Stimulated activated CD8-positive, alpha-beta memory T cell treated with anti-CD3 and anti-CD28 coated beads, Interleukin-15, amount 100 ng/mL, for 1 hour (primary cell): ENCODE measurements at places on chromosomes 6 and 20.

DNA sequence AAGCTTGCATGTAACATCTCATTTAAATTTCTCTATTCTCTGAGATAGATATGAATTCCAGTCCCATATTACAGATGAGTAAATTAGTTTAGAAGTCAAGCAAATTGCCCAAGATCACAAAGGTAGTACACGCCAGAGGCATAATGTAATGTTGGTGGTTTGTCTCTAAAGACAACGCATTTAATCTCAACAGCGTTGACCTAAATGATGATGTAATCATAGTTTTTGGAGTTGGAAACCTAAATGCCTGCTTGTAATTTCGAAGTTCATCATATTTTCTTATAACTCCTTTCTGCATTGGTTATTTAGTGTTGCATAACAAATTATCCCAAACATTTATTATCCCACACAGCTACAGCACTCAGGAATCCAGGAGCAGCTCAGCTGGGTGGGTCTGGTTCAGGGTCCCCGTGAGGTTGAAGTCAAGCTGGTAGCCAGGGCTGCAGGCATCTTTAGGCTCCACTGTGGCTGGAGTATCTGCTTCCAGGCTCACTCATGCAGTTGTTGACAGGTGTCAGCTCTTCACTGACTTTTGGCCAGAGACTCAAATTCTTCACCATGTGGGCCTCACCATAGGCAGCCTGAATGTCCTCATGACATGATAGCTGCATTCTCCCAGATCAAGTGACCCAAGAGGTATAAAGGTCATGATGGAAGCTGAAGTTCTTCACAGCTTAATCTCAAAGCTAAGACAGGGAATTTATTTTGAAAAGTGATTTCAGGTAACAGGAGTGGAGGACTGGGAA, 122.0 kb upstream of the SPTLC3 start:
- no peak for DNase-seq

DNA sequence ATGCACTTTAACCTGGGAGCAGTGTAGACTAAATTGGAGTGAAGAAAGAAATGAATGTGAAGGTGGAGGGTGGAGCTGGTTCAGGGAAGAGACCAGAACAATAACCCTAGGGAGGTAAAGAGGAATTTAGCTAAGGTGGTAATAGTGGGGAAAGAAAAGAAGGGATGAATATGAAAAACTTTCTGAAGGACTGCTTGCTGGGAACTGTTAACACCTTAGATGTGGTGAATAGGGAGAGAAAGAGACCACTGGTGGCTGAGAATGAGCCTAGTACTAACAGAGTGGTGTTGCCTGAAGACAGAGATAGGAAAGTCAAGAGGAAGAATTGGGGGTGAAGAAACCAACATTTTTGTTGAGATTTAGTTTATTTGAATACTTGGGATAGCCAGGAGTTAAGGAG, 78.4 kb upstream of the HS3ST5 start:
- no peak for DNase-seq

DNA sequence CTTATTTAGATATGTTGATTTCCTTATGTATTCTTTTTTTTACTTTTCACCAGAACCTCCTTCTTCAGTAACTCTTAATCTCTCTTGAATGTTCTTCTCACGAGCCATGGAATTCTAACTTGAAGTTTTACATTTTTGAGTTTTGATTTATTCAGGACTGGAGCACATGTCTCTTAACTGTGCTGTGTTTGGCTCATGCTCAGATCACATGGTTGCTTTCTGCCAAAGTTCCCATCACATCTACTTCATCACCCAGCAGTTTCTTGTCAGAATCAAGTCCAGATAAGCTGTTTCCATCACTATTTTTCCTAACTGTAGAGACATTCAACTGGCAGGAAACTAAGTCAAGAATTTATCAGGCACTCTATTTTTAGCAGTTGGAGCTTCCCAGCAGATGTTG, 31.7 kb downstream of the SLC35A1 start:
- no peak for DNase-seq

DNA sequence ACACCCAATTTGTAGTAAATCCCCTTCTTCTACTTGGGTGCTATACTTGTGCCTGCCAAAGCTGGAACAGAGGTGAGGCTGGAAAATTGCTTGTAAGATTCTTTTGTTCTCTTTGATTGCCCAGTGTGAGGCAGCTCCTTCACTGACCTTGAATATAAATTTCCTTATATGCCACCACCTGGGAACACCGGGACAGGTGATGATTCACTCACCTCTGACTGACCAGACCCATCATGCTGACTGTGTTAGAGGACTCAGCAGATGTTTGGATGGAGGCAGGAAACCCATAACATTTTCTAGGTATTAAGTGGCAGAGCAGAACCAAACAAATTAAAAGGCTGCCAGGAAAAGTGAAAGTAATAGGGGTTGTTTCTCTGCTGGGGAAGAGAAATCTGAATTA, 120.9 kb downstream of the GRM1 start:
- DNase-seq: no peak

DNA sequence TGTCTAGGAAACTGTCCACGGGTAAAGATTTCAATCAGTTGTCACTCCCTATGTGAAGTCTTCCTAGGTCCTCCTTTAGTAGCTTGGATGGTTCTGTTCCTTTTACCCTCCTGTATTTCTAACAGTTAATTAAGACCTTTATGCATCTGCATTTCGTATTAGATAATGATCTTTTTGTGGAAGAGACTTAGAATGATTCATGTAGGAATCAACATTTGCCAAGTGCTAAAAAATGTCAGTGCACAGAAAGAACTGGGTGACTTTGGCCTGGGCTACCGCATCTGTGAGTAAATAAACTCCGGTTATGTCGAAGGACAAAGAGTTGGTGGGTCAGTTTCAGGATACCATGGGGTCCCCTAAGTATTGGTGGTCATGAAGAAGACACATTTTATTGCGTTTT, 918.0 kb downstream of the TFAP2A start:
- no peak for DNase-seq

DNA sequence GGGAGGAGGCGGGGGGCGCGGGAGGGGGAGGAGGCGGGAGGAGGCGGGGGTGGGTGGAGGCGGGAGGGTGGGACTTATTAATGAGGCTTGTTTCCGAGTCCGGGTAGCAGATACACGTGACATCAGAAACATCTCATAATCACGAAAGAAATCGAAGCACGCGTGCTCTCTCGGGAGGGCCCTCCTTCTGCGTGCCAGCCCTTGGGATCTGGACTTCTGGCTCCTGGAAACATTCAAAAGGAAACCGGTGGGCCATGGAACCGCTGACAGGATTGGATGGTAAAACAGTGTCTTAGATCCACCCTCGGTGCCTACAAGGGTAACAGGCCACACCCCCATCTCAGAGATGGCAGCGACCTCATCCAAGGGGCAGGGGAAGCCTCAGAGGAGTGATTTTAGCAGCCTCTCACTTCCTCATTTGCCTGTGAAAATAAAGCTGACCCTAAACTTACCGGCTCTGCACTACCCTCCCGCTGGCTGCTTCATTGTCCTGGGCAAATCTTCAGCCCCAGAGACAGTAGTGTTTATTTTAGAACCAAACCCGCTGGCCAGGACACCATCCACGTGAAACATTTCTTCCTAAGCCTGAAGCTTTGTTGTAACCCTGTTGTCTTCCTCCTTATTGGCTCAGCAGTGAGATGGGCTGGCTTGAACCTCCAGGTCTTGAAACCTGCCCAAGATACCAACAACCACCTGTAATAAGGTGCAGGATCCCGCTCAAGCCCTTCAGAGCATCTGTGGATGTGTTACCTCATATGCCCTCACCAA, 97.5 kb downstream of the PSMG4 start:
- DNase-seq: peak; percentile 38

DNA sequence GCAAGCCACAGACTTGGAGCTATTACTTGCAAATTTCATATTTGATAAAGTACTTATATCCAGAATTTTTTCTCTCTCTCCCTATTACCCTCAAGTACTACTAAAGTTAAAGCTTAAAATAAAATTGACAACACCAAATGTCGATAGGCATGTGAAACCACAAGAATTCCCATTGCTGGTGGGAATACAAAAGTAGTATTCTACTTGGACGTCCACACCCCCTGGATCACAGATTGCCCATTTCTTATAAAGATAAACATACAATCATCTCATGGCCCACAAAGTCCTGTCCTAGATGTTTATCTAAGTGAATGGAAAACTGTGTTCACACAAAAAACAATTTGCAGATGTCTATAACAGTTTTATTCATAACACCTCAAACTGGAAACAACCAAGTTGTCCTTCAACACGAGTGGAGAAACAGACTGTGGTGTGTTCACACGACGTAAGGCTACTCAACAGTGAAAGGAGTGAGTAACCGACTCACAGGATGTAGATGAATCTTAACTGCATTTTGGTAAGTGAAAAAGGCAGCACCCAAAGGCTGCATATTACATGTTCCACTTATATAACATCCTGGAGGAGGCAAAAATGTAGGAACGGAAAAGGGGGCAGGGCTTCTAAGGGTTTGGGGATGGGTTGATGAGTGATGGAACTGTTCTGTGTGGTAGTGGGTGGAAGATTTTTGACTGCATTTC, 297.4 kb downstream of the THBS2 start:
- no peak for DNase-seq

DNA sequence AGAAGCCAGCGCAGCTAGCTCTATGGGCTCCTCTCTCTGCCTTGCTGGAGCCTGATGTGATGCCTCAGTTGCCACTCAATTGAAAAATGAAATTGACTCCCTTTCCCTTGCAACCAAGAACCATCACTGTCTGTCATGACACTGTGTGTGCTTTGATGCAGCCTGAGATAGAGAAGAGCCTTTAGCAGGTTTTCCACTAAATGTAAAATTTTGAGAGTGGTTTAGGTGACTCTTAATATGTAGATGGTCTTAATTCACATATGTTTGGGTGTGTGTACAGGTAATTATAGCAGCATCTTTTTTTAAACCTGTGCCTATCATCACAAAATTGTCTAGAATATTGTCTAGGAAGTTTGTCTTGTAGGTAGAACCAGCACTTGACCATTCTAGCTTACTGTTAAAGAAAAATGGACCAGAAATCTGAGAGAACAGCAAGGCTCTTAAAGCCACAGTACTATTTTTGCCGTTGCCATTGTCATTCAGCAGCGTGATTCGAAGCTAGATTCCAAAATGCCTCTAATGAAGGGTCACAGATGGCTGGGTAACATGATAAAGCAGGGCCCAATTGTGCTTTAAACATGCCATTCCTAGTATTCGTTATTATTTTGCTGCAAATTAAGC, 1.3 kb downstream of the ARFGEF3 start:
- no peak for DNase-seq

DNA sequence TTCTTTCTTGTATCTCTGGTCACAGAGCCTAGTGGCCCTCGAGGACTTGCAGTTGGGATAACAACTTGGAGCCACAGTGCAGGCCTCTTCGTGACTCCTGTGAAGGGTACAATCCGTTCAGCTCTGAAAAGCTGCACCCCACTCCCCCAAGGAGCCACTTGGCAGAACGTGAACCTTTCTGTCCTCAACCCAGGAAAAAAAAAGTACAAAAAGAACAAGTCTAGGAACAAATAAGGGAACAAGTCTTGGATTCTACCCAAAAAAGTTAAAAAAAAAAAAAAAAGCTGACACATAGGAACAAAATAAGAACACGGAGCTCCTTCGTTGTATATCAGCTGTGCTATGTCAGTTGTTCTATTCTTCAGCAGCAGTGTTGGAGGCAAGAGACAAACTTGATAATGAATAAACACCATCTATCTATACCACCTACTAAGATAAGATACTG, 77.9 kb upstream of the TULP1 start:
- DNase-seq: no peak

DNA sequence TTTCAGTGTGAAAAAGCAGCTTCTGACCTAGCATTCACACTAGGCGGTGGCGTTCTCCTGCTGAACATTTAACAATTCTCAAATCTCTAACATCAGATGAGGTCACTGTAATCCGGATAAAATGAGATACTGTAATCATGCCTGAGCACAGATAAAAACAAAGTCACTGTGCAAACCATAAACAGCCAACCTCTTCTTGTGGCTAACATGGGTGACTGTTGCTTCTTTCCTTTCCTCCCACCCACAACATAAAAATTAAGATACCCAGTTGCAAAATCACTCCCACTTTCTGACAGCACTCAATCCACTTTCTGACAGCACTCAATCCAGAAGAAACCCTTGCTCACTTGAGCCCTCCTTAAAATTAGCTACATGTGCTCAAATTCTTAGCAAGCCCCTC, 11.5 kb upstream of the ALDH8A1 start:
- DNase-seq: no peak

- no peak for DNase-seq
Measured at GRCh38 chr6:26524722-26525370, 13.3 kb upstream of the HMGN4 start.

GRCh38 chr6:8707956-8708772, 272.8 kb upstream of the SLC35B3 start:
- no peak for DNase-seq

DNA sequence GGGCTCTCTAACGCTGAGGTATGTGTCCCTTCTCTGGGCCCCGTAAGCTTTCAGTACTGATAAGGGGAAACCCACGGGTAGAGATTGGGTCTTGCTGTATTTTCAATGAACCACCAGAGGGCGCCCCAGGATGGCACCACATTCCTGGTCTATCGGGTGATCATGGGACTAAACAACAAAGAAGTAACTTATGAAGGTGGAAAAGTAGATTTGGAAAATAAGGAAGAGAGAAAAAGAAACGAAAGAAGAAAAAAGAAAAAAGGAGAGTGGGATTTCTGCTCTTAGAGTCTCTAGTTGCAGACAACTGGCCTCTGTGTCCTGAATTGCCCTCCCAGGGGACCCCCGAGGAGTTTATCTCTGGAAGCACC, 93.8 kb downstream of the GMPR start:
- DNase-seq: peak; percentile 67

DNA sequence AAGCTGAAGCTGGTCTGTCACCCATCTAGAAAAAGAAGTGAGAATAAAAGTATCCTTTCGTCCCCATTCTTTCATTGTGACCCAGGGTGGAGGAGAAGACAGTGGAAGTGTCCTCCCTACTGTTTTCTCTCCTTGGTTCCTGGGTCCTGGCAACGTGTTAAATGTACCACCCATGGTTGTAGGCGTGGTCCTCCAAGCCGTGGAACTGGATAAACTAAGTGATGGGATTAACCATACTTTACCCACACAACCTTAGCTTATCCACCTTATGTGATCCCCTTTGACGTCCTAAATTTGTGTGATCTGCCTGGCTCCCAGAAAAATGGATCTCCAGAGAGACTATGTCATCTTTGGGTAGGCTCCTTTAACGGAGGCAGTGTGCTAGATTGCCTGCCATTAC, 47.4 kb downstream of the HLA-DPB1 start:
- no peak for DNase-seq

DNA sequence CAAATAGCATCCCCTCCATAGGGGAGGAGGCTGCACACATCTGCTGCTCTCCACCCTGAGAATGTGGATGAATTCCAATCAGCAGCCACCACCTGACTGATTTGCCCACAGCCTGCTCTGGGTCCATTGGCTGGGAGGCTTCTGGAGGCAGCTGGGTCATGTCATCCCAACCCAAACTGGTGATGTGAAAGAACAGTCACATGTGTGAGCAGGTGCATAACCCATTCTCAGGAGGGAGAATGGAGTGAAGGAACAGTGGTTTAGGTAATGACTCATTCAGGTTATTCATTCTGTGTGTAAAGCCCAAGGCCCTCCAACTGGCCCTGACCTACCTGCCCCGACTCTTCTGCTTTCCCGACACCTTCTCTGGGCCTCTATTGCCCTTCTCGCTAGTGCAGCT, 90.9 kb upstream of the GCM1 start:
- DNase-seq: no peak

- DNase-seq: no peak
Measured at GRCh38 chr6:20099156-20099555, 113.1 kb downstream of the MBOAT1 start.

- DNase-seq: no peak
Measured at GRCh38 chr6:112231594-112232060, 22.7 kb downstream of the LAMA4 start.
